ENCODE measurements at places on chromosomes 7 and 10.

DNA sequence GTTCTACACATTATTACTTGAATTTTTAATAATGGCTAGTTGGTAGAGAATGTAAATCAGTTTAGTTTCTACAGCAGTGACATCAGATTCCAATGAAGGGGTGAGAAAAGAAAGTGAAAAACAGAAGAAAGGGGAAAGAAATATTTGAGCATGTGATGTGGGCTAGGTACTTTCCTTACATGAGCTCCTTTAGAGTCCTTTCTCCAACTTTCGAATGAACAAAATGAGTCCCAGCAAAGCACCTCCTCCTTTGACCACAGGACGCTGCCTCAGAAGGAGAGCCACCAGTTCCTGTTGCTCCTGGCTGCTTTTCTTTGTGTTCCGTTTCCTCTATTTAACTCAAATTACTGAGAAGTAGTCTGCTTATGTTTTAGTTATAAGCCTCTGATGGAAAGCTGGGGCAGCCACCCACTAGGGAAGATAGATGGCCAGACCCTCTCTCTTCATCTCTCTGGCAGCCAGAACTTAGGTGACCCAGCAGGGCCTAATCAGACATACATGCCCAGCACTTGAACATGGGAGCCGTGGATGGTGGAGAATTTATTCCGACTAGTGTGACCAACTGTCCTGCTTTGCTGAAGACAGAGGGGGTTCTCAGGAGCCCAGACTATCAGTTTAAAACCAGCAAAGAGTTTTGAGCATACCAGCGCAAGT is 82.4 kb upstream of the NME8 start:
- DNase-seq = no peak

GRCh38 chr7:70031245-70031644 is 433.0 kb downstream of the AUTS2 start:
- DNase-seq = no peak

DNA sequence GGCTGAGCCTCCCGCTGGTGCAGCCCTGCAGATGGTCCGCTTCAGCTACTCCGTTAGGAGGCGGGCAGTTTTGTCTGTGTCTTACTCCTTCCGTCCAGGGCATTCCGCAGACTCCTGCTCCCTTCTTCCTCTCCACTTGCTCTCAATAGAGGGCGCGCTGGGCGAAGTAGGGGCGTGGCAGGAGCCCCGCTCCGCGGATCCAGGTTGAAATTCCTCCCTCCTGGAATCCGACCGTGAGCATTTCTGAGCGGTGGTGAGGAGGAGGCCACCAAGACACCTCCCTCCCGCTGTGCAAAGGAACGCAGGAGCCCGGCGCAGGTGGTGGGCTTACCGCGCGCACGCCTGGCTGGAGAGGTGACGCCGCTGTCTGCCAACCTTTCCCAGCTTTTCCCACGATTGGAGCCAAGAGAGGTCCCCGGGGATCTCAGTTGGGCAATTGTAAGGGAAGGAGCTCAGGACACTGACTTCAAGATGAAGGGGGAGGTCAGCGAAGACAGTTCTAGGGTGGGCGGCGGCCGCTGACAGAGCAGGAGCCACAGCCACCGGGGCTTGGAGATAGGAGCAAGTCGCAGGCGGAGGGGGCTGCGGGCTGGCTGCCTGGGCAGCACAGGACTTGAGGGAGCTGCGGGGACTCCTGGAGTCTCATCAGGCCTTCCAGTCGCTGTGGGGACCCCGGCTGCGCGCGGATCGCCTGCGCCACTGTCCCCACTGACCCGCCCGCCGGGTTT is 1011.3 kb downstream of the XPNPEP1 start:
- DNase-seq = peak; percentile 3

GRCh38 chr7:27925573-27926201 is 185.7 kb downstream of the TAX1BP1 start:
- DNase-seq = no peak

- DNase-seq = no peak
Observed at GRCh38 chr10:131022981-131023380, 288.5 kb downstream of the TCERG1L start.

GRCh38 chr10:69407621-69408301 is 9.0 kb downstream of the TACR2 start:
- no peak for DNase-seq

GRCh38 chr10:88526501-88527105 is 56.5 kb downstream of the RNLS start:
- no peak for DNase-seq

GRCh38 chr7:142864980-142865747 is 10.3 kb downstream of the EPHB6 start:
- no peak for DNase-seq
